ENCODE measurements at places on chromosomes 11 and 22.
A peak's percentile ranks its signal among the peaks of the same experiment; 100 is the strongest.

GRCh38 chr11:9533736-9534473 lies 39.6 kb upstream of the WEE1 start:
- DNase-seq: no peak

DNA sequence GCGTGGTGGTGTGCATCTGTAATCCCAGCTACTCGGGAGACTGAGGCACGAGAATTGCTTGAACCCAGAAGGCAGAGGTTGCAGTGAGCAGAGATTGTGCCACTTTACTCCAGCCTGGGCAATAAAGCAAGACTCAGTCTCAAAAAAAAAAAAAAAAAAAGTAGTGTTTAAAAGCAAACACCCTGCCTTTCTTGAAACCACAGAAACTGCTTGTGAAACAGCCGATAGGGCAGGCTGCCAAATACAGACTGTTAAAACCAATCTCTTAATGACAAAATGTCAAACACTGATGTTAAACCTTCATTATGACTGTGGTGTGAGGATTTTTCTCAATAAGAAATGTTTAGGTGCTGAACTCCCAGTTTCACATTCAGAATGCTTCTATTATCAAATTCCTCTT lies 27.3 kb downstream of the MARK2 start:
- DNase-seq: peak; percentile 88

- no peak for DNase-seq
Observed at GRCh38 chr22:47380692-47381091, 618.2 kb downstream of the TBC1D22A start.

DNA sequence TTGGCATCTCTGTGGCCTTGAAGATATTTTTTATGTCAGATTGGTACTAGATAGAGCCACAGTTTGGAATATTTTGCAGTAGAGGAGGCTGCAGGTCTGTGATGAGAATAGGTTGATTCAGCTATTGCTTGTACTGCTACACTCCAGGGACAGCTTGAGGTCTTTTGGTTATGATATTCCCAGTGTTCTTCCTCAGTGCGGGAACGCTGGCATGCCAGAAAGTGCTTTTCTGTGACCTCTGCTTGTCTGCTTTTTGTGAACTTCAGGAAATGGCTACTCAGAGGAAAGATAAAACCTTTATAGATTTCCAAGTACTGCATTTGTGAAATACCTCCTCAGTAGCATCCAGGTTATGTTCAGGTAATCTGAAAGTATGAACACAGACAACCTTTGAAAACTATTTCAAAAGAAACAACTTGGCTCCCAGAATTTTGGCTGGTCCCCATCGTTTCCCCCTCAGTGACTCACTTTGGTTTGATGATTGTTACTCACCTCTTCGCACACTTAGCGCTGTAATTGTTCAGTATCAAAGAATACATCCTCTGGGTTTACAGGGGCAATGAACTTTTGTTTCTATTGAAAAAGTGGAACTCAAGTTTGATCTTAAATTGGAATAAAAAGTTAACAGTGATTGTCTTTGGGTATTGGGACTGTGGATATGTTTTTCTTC lies 191.4 kb downstream of the HIPK3 start:
- no peak for DNase-seq

DNA sequence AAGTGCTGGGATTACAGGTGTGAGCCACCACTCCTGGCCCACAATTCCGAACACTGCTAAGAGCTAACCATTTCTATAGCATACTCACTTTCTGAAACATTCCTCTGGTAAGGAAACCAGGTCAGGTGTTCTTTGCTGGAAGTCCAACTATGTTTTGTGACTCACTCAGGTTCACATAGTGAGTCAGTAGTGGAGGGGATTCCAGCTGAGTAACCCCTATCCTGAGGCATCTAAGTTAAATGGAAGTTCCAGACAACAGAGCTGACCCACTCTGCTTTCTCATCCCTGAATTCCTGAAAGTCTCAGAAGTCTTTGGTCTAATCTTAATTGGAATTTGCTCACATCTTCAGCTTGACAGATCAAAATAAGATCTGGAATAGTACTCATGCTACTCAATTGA lies 3.0 kb upstream of the CHRNA10 start:
- no peak for DNase-seq

DNA sequence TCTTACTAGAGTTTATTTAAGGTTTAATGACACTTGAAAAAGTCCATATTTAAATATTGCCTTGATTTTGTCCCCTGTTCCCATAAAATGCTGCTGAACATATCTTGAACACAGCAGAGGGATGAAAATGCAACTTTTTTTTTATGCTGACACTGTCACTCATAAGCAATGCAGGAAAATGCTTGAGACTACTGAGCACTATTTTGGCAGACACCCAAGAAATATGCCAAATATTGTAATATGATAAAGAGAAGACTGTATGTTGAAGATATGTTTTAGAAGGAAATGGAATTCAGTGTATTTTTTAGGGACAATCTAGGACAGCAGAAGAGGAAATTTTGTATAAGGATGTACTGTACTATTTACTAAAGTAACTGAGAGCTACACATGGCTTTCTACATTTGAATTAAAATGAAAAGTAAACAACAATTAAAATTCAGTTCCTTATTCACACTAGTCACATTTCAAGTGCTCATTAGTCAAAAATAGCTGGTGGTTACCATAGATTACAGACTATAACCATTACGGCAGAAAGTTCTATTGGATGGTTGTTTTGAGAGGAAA lies 58.6 kb downstream of the LRRC4C start:
- DNase-seq: no peak

GRCh38 chr11:61650781-61651571 lies 29.2 kb upstream of the DAGLA start:
- DNase-seq: no peak

GRCh38 chr11:30328681-30329080 lies 5.8 kb downstream of the ARL14EP start:
- DNase-seq: no peak

DNA sequence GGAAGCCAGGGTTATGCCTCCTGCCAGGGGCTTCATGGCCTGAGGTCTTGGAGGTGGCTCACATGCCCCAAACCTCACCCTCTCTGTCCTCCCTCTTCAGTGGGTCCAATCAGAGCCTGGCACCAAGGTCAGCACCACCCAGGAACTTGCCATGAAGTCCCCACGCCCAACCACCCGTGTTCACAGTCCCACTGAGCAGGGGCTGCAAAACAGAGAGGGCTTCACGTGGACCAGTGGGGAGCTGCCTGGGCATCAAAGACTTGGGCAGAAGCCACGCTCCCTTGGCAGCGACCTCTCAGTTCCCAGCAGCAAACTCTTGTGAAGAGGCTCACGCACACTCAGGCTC lies 425.8 kb upstream of the B3GAT1 start:
- DNase-seq: no peak

GRCh38 chr11:70335511-70335910 lies 62.8 kb upstream of the CTTN start:
- DNase-seq: no peak

GRCh38 chr22:17158568-17159503 lies at the start of gene HDHD5:
Gene HDHD5, minus strand, starts transcription at chr22:17159277. Its CDS starts 26 bp downstream, at chr22:17159251.
- peak; percentile 78 for DNase-seq

- no peak for DNase-seq
Observed at GRCh38 chr11:104907521-104908185, 9.4 kb upstream of the CASP12 start.

- no peak for DNase-seq
Observed at GRCh38 chr11:109729761-109730160, 307.8 kb downstream of the C11orf87 start.

DNA sequence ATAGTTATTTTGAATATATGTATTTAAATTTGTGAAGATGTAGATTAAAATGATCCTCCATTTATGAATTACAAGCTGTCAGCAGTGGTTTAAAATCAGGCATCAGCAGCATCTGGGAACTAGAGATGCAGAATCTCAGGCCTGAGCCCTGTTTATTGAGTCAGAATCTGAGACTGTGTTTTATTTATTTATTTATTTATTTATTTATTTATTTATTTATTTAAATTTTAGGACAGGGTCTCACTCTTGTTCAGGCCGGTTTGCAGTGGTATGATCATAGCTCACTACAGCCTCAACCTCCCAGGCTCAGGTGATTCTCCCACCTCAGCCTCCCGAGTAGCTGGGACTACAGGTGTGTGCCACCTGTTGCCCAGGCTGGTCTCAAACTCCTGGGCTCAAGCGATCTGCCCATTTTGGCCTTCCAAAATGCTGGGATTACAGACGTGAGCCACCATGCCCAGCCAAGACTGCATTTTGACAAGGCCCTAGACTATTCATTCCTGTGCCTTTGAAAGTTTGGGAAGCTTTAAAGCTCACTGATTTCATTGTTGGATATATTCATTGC lies 70.7 kb downstream of the PPP6R3 start:
- no peak for DNase-seq

DNA sequence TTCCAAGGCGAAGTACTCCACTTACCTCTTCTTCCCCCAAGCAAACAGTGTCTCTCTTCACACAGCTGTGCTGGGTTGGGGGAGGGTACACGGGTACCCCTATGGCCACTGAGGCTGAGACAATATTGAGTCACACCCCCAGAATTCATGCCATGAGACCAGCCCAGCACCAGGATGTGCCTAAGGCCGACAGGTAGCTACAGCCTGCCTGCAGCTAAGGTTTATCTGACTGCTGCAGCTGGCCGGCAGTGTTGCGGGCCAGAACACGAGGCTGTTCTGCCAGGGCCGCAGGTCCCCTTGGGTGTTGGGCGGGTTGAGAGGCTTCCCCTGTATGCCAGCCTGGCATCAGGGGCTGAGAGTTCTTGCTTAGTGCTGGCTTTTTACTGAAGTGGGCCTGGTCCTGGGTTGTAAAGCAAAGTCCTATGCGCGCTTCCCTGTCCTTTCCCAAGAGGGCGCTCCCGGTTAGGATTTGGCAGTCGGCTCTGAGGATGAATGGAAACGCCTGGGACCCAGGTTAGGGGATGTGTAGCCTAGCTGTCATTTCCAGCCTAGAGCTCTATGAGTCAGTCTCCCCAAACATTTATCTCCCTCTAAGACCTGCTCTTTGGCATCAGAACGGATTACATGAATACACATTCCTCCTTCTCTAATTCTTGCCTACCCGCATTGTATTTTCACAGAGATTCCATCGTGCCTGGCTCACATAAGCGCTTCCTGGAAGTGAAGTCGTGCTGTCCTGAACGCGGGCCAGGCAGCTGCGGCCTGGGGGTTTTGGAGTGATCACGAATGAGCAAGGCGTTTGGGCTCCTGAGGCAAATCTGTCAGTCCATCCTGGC lies 7.1 kb downstream of the USP18 start:
- peak; percentile 59 for DNase-seq

GRCh38 chr11:83284501-83285150 lies 1.5 kb downstream of the CCDC90B start:
- no peak for DNase-seq

GRCh38 chr11:125376117-125376516 lies 119.9 kb downstream of the FEZ1 start:
- DNase-seq: no peak

DNA sequence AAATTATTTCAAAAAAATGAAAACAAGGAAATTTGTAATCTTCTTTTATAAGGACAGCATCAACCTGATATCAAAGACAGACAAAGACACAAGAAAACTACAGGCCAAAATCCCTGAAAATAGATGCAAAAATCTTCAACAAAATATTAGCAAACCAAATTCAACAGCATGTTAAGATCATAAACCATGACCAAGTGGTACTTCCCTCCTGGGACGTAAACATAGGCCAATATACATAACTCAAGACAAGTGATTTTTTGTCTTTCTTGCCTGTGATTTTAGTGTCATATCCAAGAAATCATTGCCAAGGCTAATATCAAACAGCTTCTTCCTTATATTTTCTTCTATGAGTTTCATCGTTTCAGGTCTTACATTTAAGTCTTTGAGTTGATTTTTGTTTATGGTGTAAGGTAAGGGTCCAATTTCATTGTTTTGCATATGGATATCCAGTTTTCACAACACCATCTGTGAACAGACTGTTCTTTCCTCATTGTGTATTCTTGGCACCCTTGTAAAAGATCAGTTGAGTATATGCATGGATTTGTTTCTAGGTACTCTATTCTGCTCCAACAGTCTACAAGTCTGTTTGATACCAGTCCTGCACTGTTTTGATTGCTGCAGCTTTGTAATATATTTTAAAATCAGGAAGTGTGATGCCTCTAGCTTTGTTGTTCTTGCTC lies 50.0 kb downstream of the SBF2 start:
- no peak for DNase-seq

DNA sequence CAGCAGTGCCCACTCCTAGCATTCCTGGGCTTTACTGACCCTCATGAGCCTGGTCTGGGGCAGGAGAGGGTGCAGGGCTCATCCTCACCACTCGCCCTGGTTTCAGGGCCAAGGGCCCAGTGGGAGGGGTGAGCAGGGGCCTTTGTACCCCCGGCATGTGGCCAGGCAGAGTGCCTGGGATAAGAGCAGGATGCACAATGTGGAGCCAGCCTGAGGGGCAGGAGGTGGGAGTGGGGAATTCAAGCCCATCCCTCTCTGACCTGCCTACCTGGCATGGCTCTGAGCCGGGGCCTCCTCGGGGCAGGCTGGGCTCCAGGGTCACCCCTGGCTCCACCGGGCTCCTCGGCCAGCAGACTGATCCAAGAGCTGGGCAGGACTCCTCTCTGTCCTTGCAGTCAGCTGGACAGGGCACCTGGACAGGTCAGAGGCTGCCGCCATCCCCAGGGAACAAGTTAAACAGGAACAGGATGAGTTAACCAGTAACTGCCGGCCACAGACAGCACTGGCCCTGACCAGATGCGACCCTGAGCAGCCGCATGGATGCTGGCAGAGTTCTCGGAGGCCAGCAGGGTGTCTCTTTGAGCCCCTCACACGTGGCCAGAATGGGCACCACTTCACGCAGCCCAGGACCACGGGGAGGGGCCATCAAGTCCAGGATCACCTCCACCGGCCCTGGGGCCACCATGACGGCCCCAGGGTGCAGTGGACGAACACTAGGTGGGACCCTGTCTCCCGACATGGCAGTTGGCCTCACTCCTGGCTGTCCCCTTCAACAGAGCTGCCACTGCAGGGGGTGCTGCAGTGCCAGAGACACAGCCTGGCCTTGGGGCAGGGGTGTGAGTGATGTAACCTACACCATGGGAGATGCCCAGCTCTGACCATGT lies 5.0 kb downstream of the SIGIRR start:
- DNase-seq: no peak

- DNase-seq: no peak
Observed at GRCh38 chr11:1230121-1230455, 7.2 kb downstream of the MUC5B start.

- no peak for DNase-seq
Observed at GRCh38 chr22:48044487-48045060, 1282.1 kb downstream of the TBC1D22A start.

- DNase-seq: no peak
Observed at GRCh38 chr22:37476389-37477329, 9.5 kb downstream of the MFNG start.

GRCh38 chr11:116776522-116776984 lies 3.8 kb upstream of the BUD13 start:
- no peak for DNase-seq
